ENCODE measurements at places on chromosomes 16 and 17.

DNA sequence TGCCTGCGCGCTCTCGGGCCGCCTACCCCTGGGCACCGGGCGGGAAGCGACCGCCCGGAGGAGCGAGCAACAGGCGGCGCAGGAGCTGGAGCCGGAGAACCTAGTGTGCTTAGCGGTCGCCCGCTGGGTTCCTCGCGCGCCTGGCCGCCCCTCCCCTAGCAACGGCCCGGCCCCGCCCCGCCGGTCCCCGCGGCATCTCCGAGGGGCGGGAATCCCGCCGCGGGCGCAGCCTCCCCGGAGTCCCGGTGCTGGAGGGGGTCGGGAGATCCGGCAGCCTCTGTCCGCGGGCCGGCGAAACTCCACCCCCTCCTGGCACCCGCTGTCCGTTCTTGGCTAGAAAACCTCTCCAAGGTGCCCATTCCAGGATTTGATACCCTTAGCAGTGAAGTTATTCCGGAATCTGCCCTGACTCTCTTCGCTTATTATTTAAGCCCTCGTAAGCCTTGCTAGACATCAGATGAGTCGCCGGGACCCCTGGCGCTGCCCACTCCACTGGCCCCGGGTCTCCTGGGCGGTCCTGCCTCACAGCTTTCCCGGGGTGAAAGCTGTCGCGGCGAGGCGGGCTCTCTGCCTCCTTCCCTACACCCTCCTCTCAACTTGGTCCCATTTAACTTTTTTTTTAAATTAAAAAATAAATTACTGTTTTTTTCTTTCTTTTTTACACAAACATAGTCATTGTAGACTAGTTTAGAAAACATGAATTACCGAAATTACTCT lies at the start of gene RPRML:
TSS of gene RPRML (minus strand) at position 107 of the 717 bp plus-strand sequence. CDS start 246 bp downstream, outside the sequence.
- peak; percentile 88 for DNase-seq

GRCh38 chr17:43987131-43988021 lies 17.0 kb upstream of the NAGS start:
- DNase-seq = peak; percentile 66

- DNase-seq = peak; percentile 34
Observed at GRCh38 chr16:615122-615521, 15.7 kb upstream of the WFIKKN1 start.

DNA sequence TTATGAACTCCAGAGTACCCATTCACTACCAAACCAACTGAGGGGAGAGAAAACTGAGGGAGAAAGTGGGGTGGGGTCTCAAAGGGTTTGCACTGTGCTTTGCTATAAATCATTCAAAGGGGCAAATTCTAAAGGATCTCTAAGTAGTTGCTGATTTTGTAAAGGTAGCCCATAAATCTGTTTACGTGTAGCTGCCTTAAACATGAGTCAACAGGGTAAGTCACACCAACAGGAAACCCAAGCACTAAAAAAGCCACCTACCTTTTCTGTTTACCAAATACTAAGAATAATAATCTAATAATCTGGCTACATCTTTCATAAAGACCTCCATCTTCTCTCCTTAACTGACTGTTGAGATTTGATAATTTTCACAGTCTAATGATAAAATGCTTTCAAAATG lies 8.4 kb upstream of the HSBP1 start:
- DNase-seq = no peak

All from osteoblast (primary cell).